ENCODE measurements at places on chromosomes 2 and 18. TPM values are rescaled to one million over a fixed set of nuclear protein-coding genes. Genes with fewer than 3 reads are reported as not detected.

Gene YPEL5
- total RNA-seq: 74.7 TPM

Gene CKAP2L
- 0.22 TPM for total RNA-seq

Gene DLX1
- 1.1 TPM for total RNA-seq

Gene C2orf66
- not detected for total RNA-seq

Gene GPR55
- total RNA-seq: not detected

Gene RGPD6
- 75.5 TPM for total RNA-seq

Gene UGT1A3
- total RNA-seq: not detected

Gene GATA6
- 8.5 TPM for total RNA-seq

Gene FAM110C
- 10.0 TPM for total RNA-seq

Gene NCKAP1
- total RNA-seq: 181 TPM

Gene CROCC2
- not detected for total RNA-seq

Gene CRYBA2
- not detected for total RNA-seq

Gene STEAP3
- 15.0 TPM for total RNA-seq

Gene DNAJB2
- 111 TPM for total RNA-seq

Gene TMEM178A
- total RNA-seq: 6.5 TPM

Gene CNTNAP5
- total RNA-seq: not detected

Gene SOX11
- not detected for total RNA-seq

Gene IMMT
- 54.0 TPM for total RNA-seq

Gene HRH4
- not detected for total RNA-seq

Gene CYP27C1
- total RNA-seq: not detected

Gene DNAJC5G
- 0.33 TPM for total RNA-seq

Gene ITPRIPL1
- total RNA-seq: 0.75 TPM

Gene ALLC
- total RNA-seq: not detected

Gene DSG4
- total RNA-seq: not detected

Gene UGT1A7
- total RNA-seq: not detected

Gene MAP4K4
- total RNA-seq: 33.8 TPM

Gene RPIA
- total RNA-seq: 6.6 TPM

Gene CCDC74B
- total RNA-seq: 24.1 TPM

Gene TMEM169
- 1.9 TPM for total RNA-seq

Gene PSMA8
- total RNA-seq: not detected

Measured in thyroid gland (tissue), 4 donors.